ENCODE measurements at places on chromosomes 4 and X. TPM values are rescaled to one million over a fixed set of nuclear protein-coding genes. Genes with fewer than 3 reads are reported as not detected.

The MAGEE2 gene
- total RNA-seq: not detected

The CSAG3 gene
- not detected for total RNA-seq

The ANKRD50 gene
- total RNA-seq: 33.0 TPM

The BEND2 gene
- total RNA-seq: 2.6 TPM

The GAGE1 gene
- total RNA-seq: 2.7 TPM

The PIM2 gene
- 0.59 TPM for total RNA-seq

The SHROOM3 gene
- 19.0 TPM for total RNA-seq

The IL15 gene
- total RNA-seq: 7.8 TPM

The GPR34 gene
- not detected for total RNA-seq

The TMSB15A gene
- total RNA-seq: 9.3 TPM

The PDCL2 gene
- total RNA-seq: not detected

The ADH1A gene
- total RNA-seq: not detected

The NOX1 gene
- total RNA-seq: not detected

The HTN3 gene
- total RNA-seq: not detected

The ADH1B gene
- total RNA-seq: not detected

The MAGEA12 gene
- 0.96 TPM for total RNA-seq

The MCTS1 gene
- 61.9 TPM for total RNA-seq

The RS1 gene
- not detected for total RNA-seq

The LUZP4 gene
- total RNA-seq: not detected

The XAGE2 gene
- total RNA-seq: not detected

The PNMA6E gene
- not detected for total RNA-seq

The FGF5 gene
- 1.5 TPM for total RNA-seq

The AADAT gene
- 5.6 TPM for total RNA-seq

The AGTR2 gene
- not detected for total RNA-seq

The LYAR gene
- 38.1 TPM for total RNA-seq

The CXorf65 gene
- total RNA-seq: not detected

The SLIT2 gene
- 16.8 TPM for total RNA-seq

The PNCK gene
- 0.48 TPM for total RNA-seq

The PPEF2 gene
- not detected for total RNA-seq

The GRK4 gene
- total RNA-seq: 4.9 TPM

The SPANXN3 gene
- not detected for total RNA-seq

The USP17L13 gene
- not detected for total RNA-seq

The ZNF827 gene
- total RNA-seq: 14.1 TPM

The CCDC158 gene
- not detected for total RNA-seq

The NDNF gene
- 0.29 TPM for total RNA-seq

The N4BP2 gene
- total RNA-seq: 2.7 TPM

The FGF2 gene
- 188 TPM for total RNA-seq

The FATE1 gene
- not detected for total RNA-seq

The TMEM144 gene
- 5.4 TPM for total RNA-seq

The STARD8 gene
- 4.9 TPM for total RNA-seq

The MAGEA2B gene
- total RNA-seq: 0.77 TPM

The GPRIN3 gene
- total RNA-seq: 0.41 TPM

The ANAPC4 gene
- total RNA-seq: 32.9 TPM

The CSTF2 gene
- total RNA-seq: 18.3 TPM

The NONO gene
- total RNA-seq: 512 TPM

The TMEM271 gene
- total RNA-seq: not detected

The JAKMIP1 gene
- total RNA-seq: 0.22 TPM

The PASD1 gene
- total RNA-seq: not detected

The BGN gene
- total RNA-seq: not detected

The ATOH1 gene
- total RNA-seq: not detected

The ADH6 gene
- total RNA-seq: not detected

The FHIP1A gene
- 38.0 TPM for total RNA-seq

The GAGE13 gene
- not detected for total RNA-seq

The CDS1 gene
- 3.0 TPM for total RNA-seq

The KLF8 gene
- total RNA-seq: not detected

The ASB12 gene
- not detected for total RNA-seq
